ENCODE measurements at places on chromosomes 16 and 17.

DNA sequence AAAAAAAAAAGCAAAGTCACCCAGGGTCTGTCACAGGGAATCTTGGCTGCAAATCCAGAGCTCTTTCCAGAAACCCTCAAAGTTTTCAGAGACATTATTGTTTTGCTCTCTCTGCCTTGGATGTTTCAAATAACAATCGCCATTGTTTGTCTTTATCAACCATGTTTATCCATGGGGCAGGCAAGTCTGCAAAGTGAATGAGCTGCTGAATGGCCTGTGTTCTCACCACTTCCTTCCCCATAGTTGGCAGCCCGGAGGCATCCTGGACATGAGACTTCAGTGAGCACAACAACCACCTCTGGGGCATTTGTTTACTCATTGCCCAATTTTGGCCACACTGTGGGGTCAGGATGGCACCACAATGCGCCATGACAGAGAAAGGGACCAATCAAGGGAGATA is 53.1 kb upstream of the USP7 start:
- DNase-seq = no peak

- no peak for DNase-seq
Measured at GRCh38 chr16:47492428-47493377, 31.6 kb downstream of the PHKB start.

- no peak for DNase-seq
Measured at GRCh38 chr17:11969565-11969964, 27.7 kb downstream of the ZNF18 start.

DNA sequence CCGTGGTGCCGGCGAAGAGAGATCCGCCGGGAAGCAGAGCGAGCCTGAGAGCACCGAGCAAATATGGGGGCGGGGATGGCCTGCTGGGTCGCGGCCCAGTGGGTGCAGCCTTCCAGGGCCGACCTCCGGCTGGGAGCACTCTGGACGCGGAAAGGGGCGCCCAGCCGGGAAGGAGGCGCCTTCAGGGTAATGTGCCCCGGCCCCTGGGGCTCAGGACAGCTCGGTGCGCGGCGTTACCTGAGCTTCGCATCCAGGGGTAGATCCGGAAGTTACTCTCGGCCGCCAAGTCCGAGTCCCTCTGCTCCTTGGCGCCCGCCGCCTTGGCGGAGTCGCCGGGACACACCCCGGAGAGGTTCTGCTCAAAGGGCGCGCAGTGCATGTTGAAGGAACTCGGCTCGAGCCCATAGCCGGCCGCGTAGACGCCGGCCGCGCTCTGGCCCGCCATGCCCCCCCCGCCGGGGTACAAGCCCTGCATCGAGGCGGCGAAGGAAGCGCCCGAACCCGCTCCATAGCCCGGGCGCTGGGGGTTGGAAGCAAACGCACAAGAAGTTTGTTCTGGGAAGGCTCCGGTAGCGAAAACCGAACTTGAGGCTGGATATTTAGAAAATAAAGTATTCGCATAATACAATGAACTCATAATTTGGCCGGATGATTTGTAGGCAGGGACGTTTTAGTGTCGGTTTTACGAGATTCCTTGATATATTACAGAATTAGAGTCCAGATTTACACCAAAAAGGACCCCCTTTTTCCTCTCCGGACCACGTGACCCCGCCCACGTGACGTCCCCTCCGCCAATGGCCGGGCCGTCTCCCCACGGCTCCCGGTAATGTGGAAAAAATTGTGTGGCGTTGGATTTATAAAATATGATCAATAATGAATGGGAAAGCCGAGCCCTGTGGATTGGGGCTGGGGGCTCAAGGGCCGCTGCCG is at the start of gene HOXB7:
Gene HOXB7, minus strand, starts transcription at position 736 of the 930 bp plus-strand sequence. Its CDS starts 99 bp downstream, at position 637.
- no peak for DNase-seq

DNA sequence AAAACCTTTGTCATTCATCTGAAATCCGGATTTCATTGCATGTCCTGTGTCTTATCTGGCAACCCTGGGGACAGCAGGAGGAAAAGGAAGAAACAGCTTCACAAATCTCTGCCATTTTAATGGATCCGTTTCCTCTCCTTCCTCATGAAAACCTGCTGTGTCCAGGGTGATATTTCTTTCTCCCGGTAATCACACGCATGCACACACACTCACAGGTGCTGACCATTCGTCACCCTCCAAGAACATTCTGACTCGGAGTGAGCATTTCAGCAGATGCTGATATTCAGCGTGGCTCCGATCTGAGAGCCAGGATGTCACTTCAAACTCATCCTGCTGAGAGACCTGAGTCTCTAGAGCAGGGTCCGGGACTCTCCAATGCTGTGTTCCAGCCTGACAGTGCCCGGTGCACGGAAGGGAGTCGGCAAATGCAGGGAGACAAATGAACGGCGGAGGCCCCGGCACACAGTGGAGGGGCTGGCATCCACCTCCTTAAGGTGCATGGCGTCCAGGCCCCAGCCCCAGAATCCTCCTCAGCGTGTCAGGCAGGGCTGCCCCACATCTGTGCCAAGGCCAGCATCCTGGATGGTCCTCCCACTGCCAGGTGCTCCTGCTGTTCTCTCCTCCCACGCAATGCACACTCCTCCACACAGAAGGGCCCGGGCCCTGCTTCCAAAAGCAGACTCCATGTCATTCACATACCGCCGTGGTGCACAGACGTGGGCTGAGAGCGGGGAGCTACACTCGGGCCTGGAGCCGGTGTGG is 70.7 kb downstream of the RBFOX3 start:
- no peak for DNase-seq

GRCh38 chr17:31134576-31134975 is 39.8 kb downstream of the NF1 start:
- no peak for DNase-seq

DNA sequence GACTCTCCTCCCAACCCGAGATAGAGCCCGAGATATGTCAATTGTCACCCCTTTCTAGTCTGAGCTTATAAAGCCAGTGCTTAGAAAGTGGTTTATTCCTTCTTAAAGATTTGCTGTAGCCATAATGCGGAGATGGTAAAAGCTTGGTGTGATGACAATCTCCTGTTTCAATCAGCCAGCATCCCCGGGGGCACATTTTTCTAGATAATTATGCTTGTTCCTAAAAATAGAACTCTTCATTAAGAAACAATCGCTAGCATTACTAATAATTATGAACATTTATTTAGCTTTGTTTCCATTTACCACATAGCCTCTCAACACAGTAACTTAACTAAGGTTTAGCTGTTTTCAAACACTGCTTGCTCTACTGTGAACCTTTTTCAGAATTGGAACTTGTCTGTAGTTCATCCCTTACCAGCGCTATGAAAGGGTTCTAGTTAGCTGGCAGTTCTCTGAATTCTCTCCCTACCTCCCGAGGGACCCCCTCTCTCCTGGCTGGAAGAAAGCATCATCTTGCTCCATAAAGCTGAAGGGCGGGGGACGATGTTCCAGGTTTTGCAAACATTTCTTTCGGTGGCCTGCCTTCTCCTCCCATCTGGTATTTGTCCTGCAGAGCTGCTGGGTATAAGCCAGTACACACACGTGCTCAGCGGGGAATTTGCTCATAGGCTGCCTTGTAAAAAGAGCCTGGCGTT is 922 bp upstream of the MRPL58 start:
- no peak for DNase-seq

DNA sequence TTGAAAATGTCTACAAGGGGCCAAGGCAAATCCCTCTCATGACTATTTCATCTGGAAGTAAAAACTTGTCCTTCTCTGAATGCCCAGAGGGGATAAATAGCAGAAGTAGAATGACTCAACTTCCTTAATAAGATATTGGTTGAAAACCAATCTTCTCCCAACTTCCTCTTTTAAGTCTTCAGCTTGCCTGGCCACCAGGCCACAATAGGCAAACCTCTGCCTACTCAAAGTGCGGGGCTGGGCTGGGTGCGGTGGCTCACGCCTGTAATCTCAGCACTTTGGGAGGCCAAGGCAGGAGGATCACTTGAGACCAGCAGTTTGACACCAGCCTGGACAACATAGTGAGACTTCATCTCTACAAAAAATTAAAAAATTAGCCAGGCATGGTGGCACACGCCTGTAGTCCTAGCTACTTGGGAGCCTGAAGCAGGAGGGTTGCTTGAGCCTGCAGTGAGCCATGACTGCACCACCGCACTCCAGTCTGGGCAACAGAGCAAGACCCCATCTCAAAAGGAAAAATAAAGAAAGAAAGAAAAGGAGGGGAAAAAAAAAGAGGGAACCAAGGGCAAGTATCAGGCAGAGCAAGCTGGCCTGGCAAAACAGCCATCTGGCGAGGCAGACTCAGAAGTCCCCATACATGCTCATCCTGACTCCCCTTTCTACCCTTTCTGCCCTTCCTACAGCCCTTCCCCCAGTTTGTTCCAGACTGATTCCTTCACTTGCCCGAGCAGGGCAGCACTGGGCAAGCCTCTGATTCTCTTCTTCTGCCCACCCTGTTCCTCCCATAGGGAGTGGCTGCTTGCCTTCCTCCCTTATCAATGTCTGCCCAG is 20.6 kb downstream of the MAP3K14 start:
- no peak for DNase-seq

- no peak for DNase-seq
Measured at GRCh38 chr16:8708536-8708935, 34.1 kb downstream of the ABAT start.

GRCh38 chr17:36980280-36980761 is 31.6 kb downstream of the AATF start:
- no peak for DNase-seq

- DNase-seq = no peak
Measured at GRCh38 chr16:72216767-72217166, 44.8 kb upstream of the PMFBP1 start.

- DNase-seq = no peak
Measured at GRCh38 chr16:47503936-47504335, 42.8 kb downstream of the PHKB start.

DNA sequence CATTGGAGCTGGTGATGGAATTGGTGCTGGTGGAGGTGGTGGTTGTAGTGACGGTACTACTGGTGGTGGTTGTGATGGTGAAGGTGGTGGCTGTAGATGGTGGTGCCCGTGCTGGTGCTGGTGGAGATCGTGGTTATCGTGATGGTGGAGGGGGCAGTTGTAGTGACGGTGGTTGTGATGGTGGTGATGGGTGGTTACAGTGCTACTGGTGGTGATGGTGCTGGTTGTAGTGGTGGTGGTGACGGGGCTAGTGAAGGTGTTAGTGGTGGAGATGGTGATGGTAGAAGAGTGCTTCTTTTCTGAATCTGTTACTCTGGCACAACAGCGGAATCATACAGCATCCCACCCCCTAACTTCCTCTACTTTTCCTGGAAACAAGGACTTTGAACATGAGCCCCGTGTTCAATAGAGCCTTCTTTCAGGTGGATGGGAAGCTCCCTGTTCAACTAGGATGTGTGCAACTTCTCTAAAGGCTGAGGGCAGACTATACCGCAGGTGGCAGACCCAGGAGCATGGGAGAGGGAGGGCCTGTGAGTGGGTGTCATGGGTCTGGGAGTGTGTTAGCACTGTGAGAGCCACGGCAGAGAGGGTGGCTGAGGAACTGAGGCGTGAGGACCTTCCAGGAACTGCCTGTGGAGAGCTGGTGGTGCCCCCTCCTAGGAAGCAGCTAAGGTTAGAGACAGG is 8.2 kb downstream of the TBX21 start:
- no peak for DNase-seq

DNA sequence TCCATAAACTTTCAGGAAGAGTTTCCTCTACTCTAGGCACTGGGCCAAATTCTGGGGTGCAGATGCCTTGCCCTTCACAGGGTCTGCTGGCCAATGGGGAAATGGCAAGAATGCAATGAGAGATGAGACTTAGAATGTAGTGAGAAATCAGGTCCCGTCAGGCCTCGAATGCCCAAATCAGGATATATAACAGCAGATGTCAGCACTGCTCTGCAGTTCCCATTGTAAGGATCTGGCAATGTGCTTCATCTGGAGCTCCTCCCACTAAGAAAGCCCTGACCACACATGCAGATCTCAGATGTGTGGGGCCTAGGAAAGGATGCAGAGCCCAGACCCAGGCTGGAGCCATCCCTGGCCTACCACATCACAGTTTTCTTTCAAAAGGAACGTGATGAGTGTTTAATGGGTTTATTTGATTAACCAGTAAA is 13.9 kb upstream of the LPCAT2 start:
- DNase-seq = no peak

DNA sequence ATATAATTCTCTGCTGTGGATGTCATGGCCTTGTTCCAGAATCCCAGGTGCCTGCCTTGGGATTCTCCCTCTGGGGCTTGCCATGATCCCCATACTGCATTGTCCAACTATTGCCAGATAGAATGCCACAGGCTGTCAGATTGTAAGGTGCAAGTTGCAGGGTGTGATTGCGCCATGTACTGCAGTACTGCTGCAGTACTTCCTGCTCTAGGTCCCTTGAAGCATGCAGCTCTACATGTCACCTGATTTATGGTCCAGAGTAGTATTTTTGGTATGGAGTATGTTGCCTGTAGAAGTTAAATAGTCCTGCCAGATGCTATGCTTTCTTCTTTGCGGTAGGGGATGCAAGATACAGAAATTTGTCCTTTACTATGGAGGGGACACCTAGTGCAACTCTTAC is 7.0 kb upstream of the SLFN5 start:
- DNase-seq = no peak

GRCh38 chr17:48800626-48801217 is 16.3 kb downstream of the TTLL6 start:
- DNase-seq = no peak

- DNase-seq = no peak
Measured at GRCh38 chr17:46175891-46176290, 17.3 kb downstream of the KANSL1 start.

GRCh38 chr17:27623614-27624013 is 7.4 kb upstream of the LGALS9 start:
- no peak for DNase-seq

DNA sequence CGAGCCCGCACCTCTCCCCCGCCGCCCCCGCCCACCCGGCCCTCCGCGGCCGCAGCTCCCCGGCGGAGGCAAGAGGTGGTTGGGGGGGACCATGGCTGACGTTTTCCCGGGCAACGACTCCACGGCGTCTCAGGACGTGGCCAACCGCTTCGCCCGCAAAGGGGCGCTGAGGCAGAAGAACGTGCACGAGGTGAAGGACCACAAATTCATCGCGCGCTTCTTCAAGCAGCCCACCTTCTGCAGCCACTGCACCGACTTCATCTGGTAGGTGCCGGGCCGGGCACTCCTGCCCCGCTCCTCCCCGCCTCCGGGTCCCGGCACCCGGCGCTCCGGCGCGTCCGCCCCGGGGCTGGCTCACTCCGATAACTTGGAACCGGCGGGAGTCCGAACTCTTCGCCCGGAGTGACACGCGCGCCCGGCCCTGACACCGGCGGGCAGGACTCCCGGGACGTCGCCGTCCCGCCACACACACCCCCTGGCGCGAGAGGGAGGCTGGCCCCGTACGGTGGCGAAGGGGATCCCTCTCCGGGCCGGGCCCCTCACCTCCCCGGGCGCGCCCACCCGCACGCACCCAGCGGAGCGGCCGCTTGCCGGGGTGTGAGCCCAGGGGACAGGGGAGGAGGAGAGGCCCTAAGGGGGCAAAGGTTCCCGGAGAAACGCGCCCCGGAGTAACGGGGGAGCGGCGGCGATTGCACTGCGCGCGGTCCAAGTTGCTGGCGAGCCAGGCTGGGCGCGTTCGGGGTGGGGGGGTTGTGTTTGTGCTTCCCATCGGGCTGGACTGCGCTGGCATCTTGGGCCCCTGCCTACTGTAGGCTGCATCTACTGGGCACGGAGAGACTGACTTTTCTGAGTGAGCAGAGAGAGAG is 581 bp downstream of the PRKCA start:
- peak; percentile 42 for DNase-seq
